ENCODE measurements at places on chromosomes 2 and 18.

DNA sequence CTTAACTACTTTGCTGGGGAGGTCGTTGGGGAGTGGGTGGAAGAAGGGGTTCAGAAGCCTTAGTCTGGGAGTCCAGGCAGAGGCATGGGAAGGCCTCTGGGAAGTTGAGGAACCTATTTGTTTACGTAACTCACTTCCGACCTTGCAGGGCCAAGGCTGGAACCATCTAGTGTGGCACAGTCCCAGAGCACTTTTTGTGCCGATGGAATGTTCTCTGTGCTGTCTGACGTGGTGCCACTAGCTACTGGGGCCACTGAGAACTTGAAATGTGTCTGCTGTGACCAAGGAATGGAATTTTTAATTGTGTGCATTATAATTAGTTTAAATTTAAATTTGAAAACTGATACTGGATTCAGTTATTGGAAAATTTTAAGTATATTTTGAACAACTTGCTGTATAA, 139.7 kb downstream of the FAM161A start:
- DNase-seq: no peak

DNA sequence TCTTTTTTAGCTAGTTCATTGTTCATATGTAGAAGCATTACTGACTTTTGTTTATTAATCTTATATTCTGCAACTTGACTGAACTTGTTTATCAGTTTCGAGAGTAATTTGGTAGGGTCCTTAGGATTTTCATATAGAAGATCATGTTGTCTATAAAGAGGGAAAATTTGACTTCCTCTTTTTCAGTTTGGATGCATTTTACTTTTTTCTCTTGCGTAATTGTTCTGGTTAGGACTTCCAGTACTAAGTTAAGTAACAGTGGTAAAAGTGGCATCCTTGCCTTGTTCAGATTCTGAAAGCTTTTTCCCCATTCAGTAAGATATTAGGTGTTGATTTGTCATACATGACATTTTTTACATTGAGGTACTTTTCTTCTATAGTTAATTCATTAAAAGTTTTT, 726.0 kb downstream of the KCNJ3 start:
- DNase-seq: no peak

GRCh38 chr18:62925031-62925688, 209.8 kb downstream of the PHLPP1 start:
- DNase-seq: no peak

DNA sequence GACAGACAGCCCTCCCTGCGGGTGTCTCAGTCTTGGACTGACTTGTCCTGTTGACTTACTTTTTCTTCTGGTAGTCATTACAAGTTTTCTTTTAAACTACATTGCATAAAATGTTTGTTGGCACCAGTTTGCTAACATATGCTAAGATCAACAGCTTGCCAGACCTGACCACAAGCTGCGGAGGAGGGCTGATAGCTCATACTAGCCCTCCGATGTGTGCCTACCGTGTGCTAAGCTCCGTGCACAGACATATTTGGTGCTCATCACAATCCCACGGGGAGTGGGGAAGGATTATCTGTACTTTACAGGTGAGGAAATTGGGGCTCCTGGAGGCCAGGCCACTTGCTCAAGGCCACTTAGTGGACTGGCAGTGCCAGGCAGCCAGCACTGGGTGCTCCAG, 72.8 kb upstream of the YPEL5 start:
- no peak for DNase-seq

DNA sequence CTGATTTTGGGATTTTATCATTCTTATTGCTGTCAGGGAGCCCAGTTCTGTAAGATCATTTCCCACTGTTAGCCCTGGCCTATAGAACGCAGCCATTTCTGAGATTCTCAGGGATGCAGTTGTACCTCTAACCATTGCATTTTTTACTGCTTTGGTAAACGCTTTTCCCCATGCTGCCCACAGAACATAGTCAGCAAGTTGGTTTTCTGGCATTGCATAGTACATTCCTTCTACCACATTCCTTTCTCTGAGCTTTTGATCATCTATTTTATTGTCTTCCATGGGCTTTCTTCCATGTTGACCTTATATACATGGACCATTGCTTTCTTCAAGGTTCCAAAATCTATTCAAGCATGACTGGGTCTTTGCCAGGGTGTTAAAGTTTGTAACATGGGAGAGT, 86.8 kb upstream of the ST6GAL2 start:
- no peak for DNase-seq

DNA sequence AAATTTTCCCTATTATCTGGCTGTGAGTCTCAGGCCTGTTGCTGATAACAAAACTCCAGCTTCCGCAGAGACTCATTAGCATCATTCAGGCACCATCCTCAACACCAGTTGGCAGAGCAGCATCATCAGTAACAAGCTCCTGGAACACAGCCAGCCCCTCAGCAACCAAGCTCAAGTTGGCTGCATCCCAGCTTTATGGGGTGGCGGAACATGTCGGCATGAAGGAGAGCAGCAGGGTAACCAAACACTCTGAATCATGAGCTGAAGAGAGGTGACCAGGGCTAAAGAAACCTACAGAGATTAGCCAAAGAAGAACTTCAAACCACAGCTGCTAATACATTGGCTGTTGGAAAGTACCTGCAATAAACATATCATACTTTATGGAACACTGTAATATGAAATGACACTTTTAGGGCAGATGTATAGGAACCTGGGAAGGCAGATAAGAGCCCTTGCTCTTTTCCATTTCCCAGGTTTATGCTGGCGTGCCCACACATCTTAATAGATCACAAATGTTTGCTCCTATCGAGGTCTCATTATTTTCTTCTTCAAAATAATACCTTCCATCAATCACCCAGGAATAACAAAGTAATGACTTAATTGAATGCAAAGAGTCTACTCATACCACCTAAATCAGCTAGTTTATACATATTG, 63.8 kb downstream of the PDE11A start:
- DNase-seq: no peak

DNA sequence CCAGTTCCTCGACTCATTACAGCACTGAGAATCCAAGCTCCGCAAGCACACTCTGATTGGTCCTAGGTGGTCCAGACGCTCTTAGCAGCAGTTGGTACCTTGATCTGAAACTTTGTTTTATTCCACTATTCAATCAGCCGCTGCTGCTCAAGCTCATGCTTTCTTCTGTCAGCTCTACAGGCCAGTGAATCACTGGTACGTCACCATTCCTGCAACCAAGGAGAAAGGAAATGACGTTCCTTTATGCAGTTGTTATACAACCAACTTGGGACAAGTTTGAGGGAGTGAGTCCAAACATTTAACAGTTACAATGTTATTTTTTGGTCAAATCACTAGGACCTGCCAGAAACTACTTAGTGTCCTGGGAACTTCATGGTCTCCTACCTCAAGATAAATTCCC, 398.8 kb upstream of the TMEFF2 start:
- DNase-seq: no peak

DNA sequence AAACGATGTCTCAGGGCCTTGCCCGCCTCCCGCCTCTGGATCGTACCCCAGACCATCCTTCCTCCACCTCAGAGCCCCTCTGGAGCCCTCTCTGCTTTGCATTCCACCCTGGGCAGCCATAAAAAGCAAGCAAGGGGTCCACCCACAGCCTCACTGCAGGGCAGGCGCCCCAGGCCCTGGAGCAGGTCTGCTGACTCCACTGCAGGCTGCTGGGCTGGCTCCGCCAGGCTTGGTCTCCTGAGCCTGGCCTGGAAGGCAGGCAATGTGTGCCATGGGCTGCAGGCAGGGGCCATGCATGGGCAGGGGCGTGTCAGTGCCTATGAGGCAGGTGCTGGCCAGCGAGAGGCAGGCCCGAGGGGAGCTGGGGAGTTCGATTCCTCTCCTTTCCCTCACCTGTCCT, 186.0 kb downstream of the ANKRD30B start:
- no peak for DNase-seq

GRCh38 chr18:49725809-49726674, 87.3 kb downstream of the ACAA2 start:
- no peak for DNase-seq

DNA sequence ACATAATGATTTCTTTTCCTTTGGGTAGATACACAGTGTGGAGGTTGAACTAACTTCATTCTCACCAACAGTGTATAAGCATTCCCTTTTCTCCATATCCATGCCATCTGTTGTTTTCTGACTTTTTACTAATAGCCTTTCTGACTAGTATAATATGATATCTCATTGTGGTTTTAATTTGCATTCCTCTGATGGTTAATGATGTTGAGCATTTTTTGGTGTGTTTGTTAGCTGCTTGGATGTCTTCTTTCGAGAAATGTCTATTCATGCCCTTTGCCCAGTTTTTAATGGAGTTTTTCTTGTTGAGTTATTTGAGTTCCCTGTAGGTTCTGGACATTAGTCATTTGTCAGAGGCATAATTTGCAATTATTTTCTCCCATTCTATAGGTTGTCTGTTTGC, 59.8 kb downstream of the MARCHF4 start:
- no peak for DNase-seq

Measured in activated naive CD4-positive, alpha-beta T cell (primary cell).